ENCODE measurements at places on chromosomes 5 and 9.

DNA sequence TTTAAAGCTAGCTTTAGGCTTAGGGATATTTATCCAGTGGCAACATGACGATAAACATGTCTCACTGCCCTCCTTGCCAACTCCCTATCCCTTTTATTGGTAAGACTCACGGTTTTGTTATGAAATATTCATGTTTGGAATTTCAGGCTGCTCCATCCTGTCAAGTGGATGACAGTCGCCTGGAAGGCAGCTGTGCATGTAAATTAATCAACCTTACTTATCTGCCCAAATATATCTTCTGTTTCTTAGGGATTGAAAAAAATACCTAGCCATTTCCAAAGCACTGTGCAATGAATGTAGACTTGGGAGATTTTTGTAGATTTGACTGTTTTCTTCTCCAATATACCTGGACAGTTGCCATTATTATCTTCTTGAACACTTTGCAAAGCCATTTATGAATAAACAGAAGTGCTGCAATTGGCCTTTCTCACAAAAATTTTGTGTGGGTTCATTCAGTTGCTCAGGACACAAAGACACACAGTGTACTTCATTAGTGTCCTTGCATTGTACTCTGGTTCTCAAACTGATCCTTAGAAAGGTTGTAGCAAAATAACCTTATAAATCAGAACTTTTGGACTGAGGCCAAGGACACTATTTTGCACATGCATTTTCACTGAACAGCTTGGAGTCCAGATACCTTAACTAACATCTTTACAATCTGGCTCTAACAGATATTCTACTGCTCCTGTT, 889.4 kb upstream of the SEMA6A start:
- no peak for DNase-seq

GRCh38 chr9:72144756-72145492, 4.3 kb upstream of the GDA start:
- no peak for DNase-seq

- peak; percentile 23 for DNase-seq
Observed at GRCh38 chr9:69180670-69181069, 6.6 kb downstream of the TJP2 start.

DNA sequence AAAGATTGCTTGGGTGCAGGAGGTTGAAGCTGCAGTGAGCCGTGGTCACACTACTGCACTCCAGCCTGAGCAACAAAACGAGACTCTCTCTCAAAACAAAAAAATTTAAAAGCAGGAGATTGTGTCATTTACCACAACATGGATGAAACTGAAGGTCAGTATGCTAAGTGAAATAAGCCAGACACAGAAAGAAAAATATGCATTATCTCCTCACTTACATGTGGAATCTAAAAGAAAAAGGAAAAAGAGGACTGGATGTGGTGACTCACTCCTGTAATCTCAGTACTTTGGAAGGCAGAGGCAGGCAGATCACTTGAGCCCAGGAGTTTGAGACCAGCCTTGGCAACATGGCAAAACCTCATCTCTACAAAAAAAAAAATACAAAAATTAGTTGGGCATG, 146.8 kb upstream of the DAPK1 start:
- DNase-seq: no peak

DNA sequence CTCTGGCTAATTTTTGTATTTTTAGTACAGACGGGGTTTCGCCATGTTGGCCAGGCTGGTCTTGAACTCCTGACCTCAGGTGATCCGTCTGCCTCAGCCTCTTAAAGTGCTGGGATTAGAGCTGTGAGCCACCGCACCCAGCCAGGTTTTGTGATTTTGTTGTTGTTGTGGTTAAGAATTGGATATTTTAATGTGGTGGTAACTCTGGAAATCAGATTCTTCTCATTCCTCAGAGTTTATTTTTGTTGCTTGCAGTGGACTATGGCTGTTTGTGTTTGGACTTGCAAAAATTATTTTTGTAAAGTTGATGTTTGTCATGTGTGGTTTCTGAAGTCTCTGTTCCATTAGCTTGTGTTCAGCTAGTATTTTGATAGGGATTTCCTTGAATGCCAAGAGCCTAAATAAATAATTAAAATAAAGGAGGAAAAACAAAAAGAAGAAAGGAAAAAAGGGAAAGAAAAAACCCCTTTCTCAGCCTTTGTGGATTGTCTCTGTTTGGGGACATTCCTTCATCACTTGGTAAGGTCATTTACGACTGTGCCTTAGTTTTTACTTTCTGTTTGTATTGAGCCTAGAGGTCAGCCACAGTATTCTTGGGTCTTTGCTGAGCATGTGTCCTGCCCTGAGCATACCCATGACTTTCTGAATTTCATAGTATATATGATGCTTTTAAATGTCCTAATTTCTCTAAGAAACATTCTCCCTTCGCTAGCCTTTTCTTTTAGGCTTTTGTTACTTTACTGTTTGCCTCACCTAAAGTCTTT, 37.3 kb downstream of the PBX3 start:
- no peak for DNase-seq

GRCh38 chr5:167688341-167689130, 602.9 kb upstream of the WWC1 start:
- no peak for DNase-seq

GRCh38 chr9:114995681-114996221, 65.4 kb upstream of the TNFSF8 start:
- DNase-seq: no peak

GRCh38 chr5:83149671-83150070, 72.3 kb downstream of the XRCC4 start:
- no peak for DNase-seq

GRCh38 chr5:147093138-147093537, 141.7 kb upstream of the STK32A start:
- DNase-seq: no peak

DNA sequence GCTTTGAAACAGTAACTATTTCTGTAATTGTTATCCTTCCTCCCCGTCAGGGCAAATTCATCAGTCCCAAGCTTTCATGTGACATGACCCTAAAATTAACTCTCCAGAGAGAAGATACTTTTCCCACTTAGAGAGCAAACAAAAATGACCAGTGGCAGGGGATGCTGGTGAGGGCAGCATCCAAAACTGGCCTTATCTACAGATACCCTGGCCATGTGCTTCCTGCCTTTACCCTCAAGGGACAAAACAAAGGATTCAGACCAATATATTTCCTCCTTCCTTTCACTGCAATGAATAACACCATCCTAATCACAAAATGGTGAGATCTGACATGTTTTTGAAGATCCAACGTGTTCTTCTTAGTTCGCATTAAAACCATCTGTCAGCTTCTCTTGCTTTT, 267.2 kb downstream of the MAN2A1 start:
- DNase-seq: no peak

GRCh38 chr9:126379661-126380360, 53.2 kb downstream of the MVB12B start:
- no peak for DNase-seq

DNA sequence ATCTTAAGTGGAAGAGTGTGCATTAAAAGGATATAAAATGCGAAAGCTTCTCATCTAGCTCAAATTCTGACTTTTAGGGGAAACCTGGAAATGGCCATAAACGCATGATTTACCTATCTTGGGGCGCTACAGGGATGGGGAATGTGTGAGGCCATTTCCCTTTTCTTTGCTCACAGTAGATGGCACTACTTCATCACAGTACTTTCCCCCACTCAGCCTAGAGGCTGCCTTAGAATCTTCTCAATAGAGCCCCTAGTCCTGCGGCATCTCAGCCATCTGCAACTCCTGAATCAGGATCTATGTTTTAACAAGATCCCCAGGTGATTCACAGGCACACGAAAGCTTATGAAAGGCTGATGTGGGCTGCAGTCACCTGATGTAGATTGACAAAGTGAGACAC, 110.8 kb downstream of the LHFPL2 start:
- DNase-seq: no peak

GRCh38 chr5:5373351-5373989, 49.0 kb upstream of the ICE1 start:
- no peak for DNase-seq

GRCh38 chr5:35158622-35159369, 71.5 kb downstream of the PRLR start:
- no peak for DNase-seq

GRCh38 chr9:36584620-36585460, 12.1 kb downstream of the MELK start:
- no peak for DNase-seq

DNA sequence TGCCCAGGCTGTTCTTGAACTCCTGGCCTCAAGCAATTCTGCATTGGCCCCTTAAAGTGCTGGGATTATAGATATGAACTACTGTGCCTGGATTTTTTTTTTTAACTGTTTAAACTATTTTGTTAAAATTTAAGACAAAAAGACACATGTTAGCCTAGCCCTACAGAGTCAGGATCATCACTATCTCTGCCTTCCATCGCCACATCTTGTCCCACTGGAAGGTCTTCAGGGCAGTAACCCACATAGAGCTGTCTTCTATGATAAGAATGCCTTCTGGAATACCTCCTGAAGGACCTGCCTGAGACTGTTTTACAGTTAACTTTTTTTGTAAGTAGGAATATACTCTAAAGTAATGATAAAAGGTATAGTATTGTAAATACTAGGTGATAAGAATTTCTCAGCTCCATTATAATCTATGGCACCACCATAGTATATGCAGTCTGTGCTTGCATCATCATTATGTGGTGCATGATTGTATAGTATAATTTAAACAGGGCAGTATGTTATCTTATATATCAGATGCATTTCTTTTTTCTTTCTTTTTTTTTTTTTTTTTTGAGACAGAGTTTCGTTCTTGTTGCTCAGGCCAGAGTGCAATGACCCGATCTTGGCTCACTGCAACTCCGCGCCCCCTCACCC, 52.7 kb downstream of the DENND4C start:
- DNase-seq: no peak

- DNase-seq: no peak
Observed at GRCh38 chr5:93247105-93247504, 333.9 kb downstream of the NR2F1-AS1 start.

DNA sequence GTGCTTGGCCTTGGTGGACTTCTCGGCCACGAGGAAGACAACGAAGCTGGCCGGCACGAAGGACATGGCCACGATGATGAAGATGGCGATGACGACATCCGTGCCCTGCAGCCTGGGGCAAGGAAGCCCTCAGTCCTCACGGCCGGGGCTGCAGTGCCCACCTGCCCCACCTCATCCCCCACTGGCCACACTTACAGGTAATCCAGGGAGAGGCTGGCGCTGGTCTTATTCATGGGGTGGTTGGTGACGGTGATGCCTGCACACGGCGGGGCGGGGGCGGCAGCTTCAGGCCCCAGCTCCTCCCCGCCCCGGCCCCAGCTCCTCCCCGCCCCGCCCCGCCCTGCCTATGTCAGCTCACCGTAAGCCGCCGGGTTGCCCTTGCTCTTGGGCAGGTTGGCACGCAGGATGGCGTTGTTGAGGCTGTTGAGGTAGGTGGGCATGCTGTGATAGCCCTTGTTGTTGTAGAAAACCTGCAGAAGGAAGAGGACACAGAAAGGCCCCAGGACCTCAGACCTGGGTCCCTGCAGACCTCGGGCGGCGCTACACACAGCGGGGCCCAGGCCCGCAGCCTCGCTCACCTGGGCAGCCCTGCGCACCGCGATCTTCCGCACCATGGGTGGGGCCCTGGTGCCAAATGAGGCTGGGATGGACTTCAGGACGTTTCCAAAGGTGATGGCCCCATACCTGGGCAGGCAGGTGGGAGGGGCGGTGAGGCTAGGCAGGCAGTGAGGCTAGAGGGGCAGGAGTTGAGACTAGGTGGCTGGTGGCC, 15.7 kb upstream of the CLIC3 start:
- no peak for DNase-seq

GRCh38 chr9:82558346-82558745, 504.6 kb downstream of the RASEF start:
- no peak for DNase-seq

DNA sequence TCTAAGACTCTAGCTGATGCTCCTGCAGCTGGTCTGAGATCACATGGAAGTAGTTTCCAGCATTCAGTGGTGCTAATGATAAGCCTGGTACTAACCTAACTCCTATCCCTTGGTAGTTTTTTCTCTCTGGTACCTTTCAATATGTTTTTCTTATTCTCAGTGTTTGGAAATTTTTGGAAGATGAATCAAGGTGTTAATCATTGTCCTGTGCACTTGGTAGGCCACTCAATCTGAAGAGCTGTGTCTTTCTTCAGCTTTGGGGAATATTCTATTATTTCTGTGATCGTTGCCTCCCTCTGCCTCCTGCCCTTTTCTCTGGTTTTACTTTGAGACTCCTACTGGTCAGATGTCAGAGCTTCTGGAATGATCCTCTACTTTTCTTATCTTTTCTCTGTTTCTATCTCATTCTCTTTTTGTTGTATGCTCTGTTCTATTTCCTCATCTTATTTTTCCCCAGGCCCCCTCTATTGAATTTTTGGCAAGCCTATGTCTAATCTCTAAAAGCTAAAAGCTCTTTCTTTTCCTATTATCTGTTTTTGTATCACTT, 136.8 kb downstream of the APBA1 start:
- DNase-seq: no peak

Measured in stimulated activated CD4-positive, alpha-beta T cell treated with anti-CD3 and anti-CD28 coated beads, TNF-alpha, amount 100 ng/mL, for 4 hours (primary cell).